Foreskin keratinocyte (primary cell): ENCODE measurements at places on chromosomes 5 and 9. TPM values are rescaled to one million over a fixed set of nuclear protein-coding genes. Genes with fewer than 3 reads are reported as not detected.

The BHMT2 gene
- 0.11 TPM in 1 of 2 replicates, not detected in the other for total RNA-seq

The LHX6 gene
- total RNA-seq, result 0.11 and 0.44 TPM in 2 replicates

The ELAVL2 gene
- total RNA-seq, result 10.4 and 12.1 TPM in 2 replicates

The SLCO4C1 gene
- 0.74 and 0.99 TPM in 2 replicates for total RNA-seq

The IRX2 gene
- total RNA-seq, result 18.2 and 19.5 TPM in 2 replicates

The EGFL7 gene
- total RNA-seq, result 14.7 and 16.4 TPM in 2 replicates

The ADGRV1 gene
- 0.03 and 0.04 TPM in 2 replicates for total RNA-seq

The AJM1 gene
- total RNA-seq, result 0.42 and 0.71 TPM in 2 replicates

The FPGS gene
- total RNA-seq, result 72.6 and 77.1 TPM in 2 replicates

The GCNT4 gene
- total RNA-seq, result 2.0 and 2.3 TPM in 2 replicates

DNA sequence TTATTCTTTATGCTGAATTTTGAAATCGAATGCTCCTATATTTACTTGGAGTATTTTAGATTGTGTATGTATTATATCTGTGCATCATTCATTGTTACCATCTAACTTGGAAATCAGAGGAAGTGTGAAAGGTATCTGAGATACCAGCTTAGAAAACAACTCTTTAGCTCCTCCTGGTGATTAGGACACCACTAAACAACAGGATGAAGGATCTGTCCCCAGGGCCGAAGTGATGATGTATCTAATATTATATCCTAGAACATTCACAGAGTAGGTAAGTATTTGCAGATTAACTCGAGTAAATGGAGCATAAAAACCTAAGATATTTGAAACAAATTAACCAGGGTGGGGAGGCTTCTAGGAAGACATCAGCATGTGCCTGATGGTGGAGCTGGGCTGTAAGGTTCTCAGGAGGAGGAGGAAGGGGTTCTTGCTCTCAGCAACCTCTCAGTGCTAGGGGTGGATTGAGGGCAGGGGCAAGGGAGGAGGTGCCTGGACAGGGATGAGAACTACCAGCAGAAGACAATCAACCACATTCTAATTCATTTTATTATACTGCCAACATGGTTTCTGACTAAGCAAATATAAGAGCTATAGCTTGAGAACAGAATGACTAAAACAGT is 2.6 kb upstream of the NFIL3 start:
- DNase-seq, result peak; percentile 55

DNA sequence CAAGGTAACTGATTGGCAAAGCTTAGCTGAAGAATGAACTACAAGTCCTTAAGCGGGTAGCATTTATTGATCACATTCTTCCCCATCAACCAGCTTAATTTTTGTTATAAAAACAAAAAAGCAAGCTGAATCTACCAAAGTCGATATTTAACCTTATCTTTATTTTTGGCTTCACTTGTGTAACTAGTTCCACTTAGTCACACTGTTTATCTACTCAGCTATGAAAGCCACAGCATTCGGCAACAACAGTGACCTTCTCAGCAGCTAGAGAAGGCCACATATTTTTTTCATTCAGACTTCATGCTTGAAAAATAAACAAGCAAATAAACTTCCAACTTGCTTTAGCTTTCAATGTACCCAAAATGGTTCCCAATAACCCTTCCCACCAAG is 69.4 kb downstream of the KLHL3 start:
- no peak for DNase-seq

GRCh38 chr5:479566-480319 is 36.8 kb downstream of the EXOC3 start:
- DNase-seq, result no peak

GRCh38 chr9:133637451-133638055 is 1.4 kb downstream of the DBH start:
- no peak for DNase-seq

DNA sequence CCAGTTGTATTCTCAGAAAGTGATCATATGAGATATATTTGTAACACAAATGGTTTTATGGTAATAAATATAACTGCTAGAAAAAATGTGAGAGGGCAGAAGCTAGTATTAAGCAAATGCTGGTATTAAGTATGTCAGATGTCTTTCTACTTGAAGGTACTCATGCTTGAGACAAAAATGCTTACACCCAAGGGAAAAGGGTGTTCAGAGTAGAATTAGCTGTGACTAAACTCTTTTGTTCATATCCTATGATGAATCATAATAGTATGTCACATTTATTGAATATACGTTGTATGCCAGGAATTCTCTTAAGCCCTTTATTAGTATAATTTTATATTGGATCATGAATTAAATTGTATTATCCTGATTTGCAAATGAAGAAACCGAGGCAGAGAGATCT is 2.2 kb downstream of the ADGRV1 start:
- peak; percentile 37 for DNase-seq

DNA sequence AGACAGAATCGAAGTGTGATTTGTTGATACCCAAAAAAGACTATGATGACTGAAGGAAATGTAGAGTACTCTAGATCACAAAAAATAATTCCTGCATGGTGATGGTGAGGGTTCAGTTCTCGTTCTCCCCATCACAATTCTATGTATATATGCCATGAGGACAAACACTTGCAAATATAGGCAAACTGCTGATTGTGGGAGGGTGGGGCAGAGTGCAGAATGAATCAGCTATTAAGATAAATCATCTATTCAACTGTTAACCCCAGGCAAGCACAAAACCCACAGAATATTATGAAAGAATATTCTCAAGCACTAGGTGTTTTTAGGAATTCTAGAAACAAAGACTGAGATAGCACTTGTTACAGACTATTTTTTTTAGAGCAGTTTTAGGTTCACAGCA is 13.9 kb upstream of the UBLCP1 start:
- DNase-seq, result no peak

GRCh38 chr5:53090229-53090628 is 19.3 kb downstream of the MOCS2 start:
- no peak for DNase-seq

- no peak for DNase-seq
Observed at GRCh38 chr5:151497391-151498002, 50.1 kb downstream of the SLC36A1 start.

- peak; percentile 92 for DNase-seq
Observed at GRCh38 chr5:110900829-110901228, 162.0 kb downstream of the SLC25A46 start.

- no peak for DNase-seq
Observed at GRCh38 chr9:70830618-70831017, 290.8 kb downstream of the TRPM3 start.

GRCh38 chr5:65026816-65027548 is 258.3 kb downstream of the CWC27 start:
- DNase-seq, result no peak

DNA sequence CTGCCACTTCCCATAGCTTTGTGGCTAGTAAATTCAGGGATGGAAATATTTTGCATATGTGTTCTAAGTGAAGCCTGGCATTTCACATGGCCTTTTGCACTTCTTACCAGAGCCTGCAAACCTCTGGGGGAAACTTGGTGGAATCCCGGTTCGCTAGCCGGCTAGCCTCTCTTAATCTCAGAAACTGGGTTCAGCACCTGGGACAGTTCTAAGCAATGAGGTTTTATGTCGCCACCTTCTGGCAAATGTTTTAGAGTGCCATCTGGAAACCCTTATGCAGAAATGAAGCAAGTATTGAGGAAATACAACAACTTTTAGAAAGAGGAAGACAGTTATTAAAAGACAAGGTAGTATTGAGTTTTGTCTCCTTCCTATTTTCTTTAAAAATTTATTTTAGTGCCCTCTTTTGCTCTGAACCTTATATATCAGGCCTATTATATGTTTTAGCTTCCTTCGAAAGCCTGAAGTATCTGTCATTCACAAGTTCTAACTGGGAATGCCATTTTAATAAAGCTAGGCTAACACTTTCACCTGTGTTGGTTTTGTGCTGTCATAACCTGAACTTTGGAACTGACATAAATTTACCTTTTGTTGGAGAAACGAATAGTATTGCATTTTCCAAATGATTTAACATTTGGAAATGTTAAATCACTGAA is 963 bp upstream of the HTR1A start:
- DNase-seq, result peak; percentile 57

DNA sequence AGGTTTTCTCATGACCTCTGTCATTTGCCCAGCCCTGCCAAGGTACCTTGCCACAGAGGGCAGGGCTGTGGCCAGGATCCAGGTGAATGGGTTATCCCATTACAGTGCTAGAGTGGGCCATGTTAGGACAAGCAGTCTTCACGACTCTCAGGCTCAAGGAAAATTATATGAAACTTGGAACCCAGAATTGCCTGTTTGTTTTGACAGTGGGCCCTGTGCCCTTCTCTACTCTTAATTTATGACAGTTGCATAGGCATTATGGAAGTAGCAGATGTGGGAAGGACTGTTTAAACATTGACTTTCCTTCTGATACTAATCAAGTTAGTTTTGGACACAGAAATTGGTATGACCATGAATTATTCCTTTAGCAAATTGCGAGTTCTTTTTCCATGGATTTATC is 41.7 kb downstream of the ITGA2 start:
- DNase-seq, result no peak
